ENCODE measurements at places on chromosomes 4 and X. TPM values are rescaled to one million over a fixed set of nuclear protein-coding genes. Genes with fewer than 3 reads are reported as not detected.

NOX1 gene
- total RNA-seq = not detected

SYP gene
- 5.3 TPM for total RNA-seq

MAP9 gene
- total RNA-seq = 7.6 TPM

RAPGEF2 gene
- total RNA-seq = 47.8 TPM

SYNPO2 gene
- total RNA-seq = 0.27 TPM

GPR143 gene
- total RNA-seq = not detected

NDUFC1 gene
- total RNA-seq = 46.4 TPM

NALF2 gene
- 1.6 TPM for total RNA-seq

SMR3B gene
- not detected for total RNA-seq

GLOD5 gene
- not detected for total RNA-seq

SLC49A3 gene
- 0.53 TPM for total RNA-seq

F8A3 gene
- 2.0 TPM for total RNA-seq
